GM23248 (cell line): ENCODE measurements at places on chromosomes 5 and 9.

GRCh38 chr5:171531638-171532037 is 112.2 kb downstream of the FGF18 start:
- DNase-seq: no peak

- no peak for DNase-seq
These were observed 1.3 kb downstream of the SPATA31E1 start for GRCh38 chr9:87883990-87884389.

DNA sequence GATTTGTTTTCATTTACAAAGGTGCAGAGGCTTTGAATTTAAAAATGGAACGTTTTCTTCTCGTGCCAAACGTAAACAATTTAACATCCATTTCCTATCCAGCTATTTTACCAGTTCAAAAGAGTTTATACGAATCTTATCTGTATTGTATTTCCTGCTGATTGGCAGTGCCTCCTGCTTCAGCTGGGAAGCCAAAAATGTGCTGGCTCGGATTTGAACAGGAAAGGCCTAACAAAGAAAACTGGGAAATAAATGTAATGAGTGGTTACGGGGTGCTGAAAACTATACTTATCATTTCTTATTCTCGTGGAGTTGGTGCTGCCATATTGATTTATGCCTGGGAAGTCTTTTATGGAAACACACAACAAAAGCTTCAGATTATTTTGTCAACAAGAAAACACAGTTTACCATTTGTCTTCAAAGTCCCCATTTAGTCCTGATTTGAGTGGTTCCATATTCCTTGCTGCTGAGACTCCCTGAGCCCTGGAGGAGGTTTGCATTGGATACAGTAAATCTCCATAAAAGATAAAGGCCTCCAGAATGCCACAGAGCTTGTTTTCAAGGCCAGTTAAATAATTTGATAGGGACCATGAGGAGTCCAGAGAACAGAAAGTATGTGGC is 507.4 kb downstream of the RASEF start:
- DNase-seq: no peak

DNA sequence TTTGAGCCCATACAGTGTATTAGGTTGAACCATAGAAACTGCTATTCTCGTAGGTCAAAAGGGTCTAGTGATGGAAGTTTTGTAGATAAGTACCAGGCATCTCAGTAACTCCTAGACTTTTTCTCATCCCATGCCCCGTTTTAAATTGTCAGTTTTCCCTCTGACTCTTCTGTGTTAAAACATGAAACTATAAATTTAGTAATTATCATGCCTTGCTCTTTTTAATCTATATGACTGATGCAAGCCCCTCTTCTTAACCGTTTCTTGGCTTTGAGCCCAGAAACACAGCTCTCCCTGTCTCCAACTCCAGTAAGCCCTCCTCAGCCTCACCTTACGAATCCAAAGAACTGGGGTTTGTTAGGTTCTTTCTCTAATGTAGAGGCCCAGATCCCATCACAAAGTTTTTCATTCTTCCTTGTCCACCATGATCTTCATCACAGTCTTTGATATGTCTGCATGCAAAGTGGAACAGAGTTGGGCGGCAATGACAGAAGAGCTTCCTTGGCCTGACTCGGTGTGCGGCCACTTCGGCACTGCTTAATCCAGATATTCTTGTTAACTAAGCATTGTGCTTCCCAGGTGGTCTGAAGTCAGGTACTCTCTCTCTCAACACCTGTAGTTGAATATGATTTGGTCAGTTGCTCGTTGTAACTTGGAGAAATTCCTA is 21.1 kb downstream of the RGMB start:
- DNase-seq: peak; percentile 25

DNA sequence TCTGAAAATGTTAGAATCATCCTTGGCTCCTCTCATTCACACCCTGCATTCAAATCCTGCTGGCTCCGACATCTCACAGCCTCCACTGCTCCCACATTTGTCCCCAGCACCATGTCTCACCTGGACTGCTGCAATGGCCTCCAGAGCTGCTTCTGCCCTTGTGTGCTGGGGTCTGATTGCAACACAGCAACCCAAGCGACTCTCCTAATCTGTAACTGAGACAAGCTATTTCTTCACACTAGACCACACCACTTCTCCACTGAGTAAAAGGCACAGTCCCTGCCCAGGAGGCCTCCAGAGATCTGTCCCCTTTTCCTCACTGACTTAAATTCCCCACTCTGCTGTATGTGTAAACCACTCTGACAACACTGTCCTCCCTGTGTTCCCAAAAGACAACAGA is 151.1 kb upstream of the TAS2R1 start:
- no peak for DNase-seq
